ENCODE measurements at places on chromosomes 7 and 10.

DNA sequence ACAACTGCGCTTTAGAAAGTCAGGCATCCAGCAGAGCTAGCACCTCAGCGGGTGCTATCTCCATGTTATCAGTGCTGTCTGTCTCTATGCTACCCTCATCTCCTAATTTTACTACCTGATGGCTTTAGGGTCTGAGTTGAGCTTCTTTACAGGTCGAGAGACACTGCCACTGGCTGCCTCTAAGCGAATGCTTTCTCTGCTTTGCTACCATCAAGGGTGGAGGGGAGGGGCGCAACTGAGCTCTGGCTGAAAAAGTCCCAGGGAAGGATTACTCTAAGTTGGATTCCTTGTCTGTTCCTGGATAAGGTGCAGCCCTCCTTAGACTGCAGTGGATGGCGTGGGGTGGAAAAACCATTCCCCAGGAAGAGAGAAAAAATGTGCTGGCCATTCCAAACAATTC is 105.7 kb downstream of the CDK14 start:
- no peak for DNase-seq

DNA sequence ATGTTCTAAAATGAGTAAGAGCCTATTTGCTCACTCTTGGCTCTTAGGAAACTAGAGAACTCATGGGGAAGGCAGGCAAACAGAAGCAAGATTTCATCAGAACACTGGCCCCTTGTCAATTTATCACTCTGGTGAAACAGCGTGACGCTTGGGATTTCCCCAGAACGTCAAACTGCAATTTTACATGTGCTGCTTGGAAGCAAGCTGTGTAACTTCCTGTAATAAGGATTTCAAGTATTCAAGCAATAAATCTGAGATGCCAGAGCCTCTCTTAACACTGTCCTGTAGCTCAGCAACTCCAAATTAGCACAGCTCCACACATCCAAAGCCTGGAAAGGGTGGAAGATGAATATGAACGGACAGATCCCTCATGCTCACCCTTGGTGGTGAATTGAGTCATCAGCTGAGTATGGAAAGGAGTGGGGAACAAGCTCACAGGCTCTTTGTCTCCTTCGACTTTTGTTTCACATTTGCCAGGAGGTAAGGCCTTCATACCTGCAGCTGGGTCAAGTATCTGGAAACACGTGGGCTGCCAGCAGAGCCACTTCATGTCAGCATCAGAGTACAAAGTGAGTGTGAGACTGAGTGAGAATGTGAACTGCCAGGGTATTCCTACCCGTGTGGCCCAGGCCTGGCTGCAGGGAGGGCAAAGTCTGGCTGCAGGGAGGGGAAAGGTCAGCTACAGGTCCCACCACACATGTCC is 140.4 kb upstream of the NAMPT start:
- DNase-seq: peak; percentile 92

DNA sequence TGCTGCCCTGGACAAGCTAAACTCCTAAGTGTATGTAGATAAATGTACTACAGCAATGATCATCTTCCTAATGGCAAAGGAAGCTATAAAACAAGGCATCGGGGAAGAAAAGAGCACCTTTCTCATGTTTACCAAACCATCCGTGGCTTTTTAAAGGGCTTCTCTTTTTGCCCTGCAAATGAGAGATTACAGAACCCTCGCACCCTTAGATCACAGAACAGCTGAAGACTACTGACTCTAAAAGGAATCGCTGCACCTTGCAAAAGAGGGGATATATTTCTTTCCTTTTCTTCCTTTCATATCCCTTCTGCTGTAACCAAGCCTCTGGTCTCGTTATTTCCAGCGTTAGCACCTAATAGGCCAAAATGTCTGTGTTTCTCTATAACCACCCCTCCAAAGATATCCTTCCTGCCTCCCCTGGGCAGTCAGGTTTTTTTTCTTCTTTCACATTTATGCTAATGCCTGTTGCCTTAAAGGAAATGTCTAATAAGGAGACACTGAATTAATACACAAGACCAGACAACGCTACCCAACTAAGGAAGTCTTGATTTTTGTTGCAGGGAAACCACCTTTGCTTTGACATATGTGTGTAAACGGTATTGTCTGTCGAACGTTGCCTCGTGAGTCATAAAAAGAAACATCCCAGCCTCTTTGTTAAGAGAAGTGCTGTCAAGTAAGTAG is 10.5 kb downstream of the ST8SIA6 start:
- DNase-seq: no peak

- DNase-seq: no peak
These were observed 486.0 kb upstream of the MKI67 start for GRCh38 chr10:128612195-128612594.

DNA sequence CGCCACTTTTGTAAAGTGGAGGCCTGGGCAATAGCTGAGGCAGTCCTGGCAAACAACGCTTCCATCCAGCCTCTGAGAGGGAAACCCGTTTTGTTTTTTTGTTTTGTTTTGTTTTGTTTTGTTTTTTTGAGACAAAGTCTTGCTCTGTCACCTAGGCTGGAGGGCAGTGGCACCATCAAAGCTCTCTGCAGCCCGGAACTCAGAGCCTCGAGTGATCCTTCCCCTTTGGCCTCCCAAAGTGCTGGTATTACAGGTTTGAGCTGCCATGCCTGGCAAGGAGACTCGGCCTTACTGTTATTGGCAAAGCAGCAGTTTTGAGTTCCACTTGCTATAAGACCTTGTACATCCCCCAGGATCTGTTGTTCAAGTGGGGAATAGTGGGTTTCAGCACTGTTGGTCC is 10.5 kb upstream of the SLC25A16 start:
- DNase-seq: no peak

DNA sequence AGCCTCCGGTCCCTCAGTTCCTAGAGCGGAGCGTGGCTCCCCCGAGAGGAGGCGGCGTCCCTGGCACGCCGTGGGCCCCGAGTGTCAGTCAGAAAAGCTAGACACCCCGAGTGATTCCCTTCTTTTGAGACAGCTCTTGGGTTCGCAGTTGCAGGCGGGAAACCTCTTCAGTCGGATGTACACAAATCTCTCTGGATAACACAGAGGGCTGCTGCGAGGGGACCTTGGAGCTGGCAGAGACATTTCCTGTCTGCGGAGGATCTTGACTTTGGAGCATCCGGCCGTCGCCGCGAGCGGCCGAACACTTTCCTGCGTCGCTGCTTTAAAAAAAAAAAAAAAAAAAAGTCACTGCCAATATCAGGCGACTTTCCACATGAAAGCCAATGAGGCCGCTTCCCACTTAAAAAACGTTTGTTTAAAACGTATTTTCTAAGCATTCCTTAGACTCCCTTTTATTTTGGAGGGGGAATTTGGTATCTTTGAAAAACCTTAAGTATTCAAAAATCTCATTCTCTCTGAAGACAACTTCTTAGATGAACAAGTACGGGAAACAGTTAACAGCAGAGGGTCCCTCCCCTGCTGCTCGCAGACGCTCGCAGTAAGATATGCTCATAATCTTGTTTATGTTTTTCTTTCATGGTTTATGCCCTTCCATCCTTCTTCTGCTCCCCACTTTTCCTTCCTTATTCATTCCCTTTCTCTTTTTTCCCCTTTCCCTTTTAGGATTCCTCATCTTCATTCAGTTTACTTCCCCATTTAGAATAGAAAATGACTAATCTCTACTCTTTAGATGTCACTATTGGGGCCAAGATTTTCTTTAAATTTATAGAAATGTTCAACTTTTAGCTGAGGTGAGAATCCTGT is 10.0 kb downstream of the HHEX start:
- peak; percentile 50 for DNase-seq

GRCh38 chr10:117568334-117568733 is 25.8 kb downstream of the EMX2 start:
- peak; percentile 65 for DNase-seq

- DNase-seq: no peak
These were observed 25.3 kb downstream of the PFKFB3 start for GRCh38 chr10:6228010-6228511.

- DNase-seq: no peak
These were observed 10.1 kb downstream of the NPC1L1 start for GRCh38 chr7:44530990-44531389.

DNA sequence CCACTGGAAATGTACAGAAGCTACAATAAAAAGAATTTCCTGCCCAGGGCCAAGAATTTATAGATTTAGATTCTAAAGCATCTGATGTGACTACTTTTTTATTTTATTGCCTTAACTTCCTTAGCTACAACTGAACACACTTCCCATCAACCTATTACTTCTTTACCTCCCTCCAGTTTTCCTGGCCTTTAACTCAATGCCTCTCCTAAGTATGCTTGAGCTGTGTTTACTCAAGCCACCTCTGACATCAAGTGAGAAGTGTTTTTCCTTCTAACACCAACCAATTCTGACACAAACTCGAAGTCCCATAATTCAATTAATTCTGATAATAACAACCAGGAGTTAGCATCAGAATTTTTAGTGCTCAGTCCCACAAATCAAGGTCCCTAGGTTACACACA is 170.0 kb downstream of the IMMP2L start:
- no peak for DNase-seq

DNA sequence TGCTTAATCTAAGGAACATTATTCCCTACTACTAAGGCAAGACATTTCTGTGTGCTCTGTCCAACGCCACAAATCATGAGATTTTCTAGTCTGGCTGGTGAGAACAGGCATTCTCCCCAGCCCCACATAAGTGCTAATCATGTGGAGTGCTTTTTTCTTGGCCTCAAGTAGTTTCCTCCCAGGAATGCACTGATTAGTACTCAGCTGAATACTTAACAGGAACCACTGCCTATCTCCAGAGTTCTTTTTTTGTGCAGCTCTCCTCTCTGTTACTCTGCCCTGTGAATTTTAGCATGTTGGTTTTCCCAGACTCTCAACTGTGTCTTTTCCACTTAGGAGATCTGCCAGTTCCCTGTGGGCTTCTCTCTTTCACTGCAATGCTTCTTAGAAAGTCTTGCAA is 1098.5 kb upstream of the LRRTM3 start:
- no peak for DNase-seq

DNA sequence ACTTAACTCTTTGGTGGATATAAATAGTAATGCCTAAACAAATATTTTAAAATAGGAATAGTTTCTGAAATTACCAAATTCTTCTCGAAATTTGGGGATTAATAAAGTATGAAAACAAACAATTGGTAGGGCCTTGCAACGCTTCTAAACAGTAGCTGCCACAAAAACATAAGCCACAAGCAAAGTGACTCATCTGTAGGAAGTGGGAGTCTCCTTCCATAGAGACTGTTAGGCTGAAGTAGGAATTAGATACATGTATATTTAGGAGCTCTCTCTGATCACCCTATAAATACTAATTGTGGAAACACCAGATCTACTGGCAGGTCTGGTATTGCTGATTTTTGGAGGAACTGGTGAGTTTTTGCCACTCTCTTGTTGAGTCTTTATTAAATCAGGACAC is 5.7 kb upstream of the LMOD2 start:
- peak; percentile 34 for DNase-seq

GRCh38 chr7:111092406-111093236 is 1.7 kb downstream of the LRRN3 start:
- no peak for DNase-seq

GRCh38 chr7:9761224-9761623 is 1212.4 kb upstream of the PHF14 start:
- no peak for DNase-seq

DNA sequence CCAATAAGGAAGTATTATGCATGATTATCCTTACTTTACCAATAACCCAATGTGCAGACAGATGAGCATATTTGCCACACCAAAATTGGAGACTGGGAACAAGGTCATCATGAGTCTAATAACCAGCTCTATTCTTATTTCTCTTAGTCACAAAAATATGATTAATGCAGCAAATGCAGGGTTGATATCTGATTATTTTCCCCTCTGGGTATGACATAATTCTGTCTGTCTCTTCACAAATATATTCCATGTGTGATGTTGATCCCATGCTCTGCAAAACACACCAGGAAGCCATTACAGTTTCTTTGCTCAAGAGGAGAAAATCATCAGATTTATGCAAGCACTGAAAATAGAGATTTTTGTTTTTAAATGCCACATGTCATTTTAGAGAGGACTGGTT is 196.5 kb upstream of the DGKB start:
- no peak for DNase-seq

DNA sequence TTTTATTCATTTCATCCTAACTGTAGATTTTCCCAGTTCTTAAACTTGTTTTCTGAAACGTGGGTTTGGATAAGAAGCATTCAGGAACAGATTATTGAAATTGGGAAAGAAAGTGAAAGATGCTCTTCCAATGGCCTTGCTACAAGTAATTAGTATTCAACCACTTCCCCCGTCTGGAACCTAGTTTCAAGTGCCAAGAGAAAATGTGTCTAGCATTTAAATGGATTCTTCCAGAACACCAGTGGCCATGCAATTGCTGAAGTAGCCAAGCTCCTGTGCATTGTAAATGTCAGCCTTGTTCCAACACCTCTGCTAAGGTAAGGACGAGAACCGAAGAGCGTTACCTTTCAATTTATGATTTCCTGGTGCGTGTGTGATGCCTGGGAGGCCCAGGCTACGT is 68.2 kb downstream of the PFKFB3 start:
- no peak for DNase-seq

- DNase-seq: no peak
These were observed 16.2 kb downstream of the NCOA4 start for GRCh38 chr10:46014206-46014605.

GRCh38 chr7:100221231-100221718 is 1.5 kb downstream of the PVRIG start:
- no peak for DNase-seq

DNA sequence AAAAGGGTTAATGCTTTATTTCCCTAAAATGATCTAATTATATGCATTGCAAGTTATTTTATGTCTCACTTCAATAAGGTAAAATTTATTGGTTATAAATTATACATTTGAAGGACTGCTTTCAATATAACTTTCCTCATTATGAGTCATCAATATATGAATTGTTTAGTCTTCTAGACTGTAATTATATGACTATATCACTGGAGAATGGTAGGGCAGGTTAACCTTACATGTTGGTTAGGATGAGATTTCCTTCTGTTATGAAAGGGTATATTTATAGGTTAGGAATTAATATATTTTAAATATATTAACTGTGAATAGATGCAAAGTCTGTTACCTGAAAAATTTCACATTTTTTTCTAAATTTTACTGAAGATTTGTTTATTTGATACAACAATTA is 406.4 kb upstream of the ETV1 start:
- no peak for DNase-seq

DNA sequence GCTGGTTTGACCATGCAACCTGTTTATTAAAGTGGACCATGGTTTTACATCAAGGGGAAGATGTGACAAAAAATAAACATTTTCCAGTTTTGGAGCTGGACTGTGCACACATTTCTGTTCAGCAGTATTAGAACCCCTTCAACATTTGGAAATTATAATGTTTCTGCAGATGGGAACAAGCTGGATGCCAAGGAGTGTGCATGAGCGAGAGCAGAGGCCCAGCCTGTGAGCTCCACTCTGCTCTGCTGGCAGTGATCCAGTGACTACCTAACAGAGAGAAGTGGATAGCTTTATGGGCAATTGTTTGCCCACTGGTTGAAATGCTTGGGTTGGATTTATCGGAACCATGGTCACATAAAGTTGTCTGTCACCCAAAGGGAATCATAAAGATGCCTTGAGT is 456.7 kb downstream of the NRG3 start:
- DNase-seq: no peak
